ENCODE measurements at places on chromosomes 11 and 22.

- no peak for DNase-seq
Observed at GRCh38 chr11:8081591-8082250, 710 bp downstream of the TUB start.

DNA sequence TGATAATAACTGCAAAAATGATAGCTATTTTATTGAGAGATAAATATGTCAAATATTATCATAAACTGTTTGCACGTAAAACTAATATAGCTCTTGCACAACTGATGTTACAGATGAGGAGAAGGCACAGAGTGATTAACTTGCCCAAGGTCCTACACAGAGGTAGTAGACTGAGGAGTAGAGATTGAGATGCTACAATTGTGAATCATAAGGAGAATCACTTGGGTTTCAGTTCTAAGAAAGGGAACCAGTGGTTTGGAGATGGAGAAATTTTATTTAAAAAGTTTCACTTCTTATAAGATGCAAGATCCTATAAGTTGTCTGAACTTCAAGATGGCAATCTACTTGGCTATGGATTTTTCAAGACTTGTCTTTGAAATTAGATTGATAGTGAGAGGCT lies 224.8 kb upstream of the RAG2 start:
- no peak for DNase-seq

GRCh38 chr11:85626496-85626895 lies 648 bp downstream of the DLG2 start:
- DNase-seq: no peak

DNA sequence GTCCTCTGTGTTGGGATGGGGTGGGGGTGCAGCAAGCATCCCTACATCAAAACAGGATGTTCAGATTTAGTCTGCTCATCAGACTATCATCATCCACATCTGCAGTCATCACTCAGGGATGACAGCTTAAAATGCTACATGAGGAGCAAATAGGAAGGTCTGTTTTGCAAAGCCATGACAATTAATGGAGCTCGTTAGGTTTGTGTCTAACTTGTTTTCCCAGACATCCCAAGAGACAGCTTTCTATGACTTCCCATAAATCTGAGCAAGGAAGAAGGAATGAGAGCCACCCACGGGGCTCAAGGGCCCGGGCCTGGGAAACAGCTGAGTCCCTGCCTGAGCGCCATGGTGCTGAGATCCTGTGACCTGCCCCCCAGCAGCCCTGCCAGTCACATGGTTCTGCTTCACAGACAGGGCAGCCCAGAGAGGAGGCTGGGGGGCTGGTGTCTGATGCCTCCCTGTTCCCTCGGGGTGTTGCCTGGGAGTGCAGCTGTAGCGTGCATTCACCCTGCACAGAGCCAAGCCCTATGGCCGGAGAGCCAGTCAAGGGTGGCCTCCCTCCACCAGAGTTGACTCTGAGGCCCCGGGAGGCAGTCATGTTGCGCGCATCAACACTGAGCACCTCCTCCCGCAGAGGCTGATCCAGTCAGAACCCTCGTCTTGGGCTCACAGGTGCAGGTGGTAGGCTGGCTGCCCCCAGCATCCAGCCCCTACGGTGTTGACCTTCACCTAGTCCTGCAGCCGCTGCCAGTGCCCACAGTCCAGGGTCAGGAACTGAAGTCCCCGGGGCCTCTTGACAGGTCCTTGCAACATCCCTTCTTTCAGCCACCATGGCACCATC lies 12.1 kb downstream of the DERL3 start:
- no peak for DNase-seq

DNA sequence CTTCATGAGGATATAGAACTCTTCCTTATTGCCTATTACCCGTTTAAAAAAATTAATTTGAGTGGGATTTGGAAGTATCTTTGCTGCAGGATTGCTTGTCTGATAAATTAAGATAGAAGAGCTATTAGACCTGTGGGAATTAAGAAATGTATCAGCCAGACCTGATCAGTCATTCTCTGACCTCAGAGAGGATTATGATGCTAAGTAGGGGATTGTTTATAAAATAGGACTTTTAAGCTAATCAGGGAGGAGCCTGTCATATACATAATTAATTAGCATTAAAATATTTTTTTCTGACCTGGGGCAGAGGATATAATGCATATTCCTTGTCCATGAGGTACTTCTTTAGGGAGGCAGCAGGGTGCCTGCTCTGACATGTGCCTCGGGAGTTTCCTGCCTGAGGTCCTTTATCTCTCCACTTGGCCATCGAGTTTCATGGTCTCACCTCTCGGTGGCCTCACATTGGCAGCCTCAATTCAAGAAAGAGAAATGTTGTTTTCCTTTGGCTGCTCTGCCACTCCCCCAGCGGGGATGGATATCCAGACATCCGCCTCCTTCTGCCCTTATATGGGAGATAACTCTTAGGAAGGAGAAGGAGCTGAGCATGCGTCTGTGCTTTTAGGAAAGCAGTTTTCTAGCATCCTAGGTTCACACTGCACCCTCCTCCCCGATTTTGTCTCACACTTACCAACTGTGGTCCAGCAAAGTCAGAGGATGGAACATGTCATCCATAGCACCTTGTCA lies 41.1 kb downstream of the DIXDC1 start:
- no peak for DNase-seq

DNA sequence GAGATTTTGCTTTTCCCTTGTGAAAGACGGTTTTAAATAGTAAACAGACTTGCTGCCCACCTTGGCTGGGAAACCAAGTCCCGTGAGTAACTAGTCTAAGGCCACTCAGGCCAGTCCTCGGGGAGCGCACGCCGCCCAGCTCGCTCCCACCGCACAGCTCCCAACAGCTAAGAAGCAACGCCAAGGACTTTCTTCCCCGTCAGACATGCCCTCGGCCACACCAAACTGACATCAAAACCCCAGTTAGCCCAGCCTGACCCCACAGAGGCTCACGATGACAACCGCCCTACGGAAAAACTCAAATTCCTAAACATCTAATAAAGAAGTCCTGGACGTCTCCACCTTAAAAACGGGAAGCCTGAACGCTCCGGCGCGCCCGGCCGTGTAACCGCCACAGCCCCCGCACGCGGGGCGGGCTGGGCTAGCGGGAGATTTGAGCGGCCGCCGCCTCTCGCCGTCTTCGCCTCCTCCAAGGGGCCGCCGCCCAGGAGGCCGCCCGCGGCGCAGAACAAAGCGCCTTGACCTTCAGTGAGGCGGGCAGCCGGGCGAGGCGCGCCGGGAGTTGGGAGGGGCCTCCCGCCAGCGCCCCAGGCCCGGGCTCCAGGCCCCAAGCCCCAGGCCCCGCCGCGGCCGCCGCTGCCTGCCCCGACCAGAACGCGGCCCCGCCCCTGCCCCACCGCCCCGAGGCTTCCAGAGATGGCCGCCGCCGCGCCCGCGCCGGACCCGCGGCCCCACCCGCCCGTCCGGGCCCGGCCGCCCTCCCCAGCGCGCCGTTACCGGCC lies 486 bp downstream of the NAP1L4 start:
- no peak for DNase-seq

DNA sequence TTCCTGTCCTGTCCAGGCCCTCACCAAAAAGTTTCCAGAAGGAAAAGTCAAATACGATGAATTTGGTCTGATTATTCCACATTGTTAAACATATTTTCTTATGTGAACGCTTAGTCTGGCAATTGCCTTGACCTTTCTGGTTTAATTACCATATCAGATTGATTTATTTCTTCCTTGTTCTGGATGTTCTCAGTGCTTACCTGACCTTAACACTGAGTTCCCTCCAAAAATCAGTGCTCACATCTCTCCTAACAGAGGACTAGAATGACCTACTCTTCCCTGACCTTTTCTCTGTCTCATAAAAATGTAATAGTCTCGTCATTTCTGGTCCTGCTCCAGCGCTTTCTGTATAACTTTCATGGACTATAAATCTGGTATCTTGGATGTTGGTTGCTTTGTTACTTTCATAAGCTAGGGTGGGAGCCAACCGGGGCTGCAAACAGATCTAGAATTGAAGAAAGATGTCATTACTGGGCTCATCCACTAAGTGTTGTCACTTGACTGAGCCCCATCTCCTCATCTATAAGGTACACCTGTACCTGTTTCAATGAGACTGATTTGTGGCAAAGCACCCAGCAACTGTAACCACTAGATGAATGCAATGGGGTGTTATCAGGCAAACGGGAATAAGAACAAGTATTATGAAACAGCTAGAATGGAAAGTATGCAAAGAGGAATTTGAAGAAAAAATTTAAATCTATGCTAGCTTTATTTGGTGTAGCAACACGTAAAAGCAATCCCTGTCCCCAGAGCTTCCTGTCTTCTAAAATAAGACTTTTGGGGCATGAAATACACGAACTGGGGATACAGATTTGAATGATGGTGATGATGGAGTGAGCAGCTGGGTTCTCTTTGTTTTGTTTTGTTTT lies 2.4 kb downstream of the FADS2 start:
- no peak for DNase-seq

- DNase-seq: no peak
Observed at GRCh38 chr11:48083421-48083820, 103.1 kb downstream of the PTPRJ start.

- no peak for DNase-seq
Observed at GRCh38 chr22:30457981-30458380, 13.8 kb downstream of the SEC14L3 start.

- DNase-seq: no peak
Observed at GRCh38 chr11:57162179-57162898, 19.4 kb upstream of the LRRC55 start.

DNA sequence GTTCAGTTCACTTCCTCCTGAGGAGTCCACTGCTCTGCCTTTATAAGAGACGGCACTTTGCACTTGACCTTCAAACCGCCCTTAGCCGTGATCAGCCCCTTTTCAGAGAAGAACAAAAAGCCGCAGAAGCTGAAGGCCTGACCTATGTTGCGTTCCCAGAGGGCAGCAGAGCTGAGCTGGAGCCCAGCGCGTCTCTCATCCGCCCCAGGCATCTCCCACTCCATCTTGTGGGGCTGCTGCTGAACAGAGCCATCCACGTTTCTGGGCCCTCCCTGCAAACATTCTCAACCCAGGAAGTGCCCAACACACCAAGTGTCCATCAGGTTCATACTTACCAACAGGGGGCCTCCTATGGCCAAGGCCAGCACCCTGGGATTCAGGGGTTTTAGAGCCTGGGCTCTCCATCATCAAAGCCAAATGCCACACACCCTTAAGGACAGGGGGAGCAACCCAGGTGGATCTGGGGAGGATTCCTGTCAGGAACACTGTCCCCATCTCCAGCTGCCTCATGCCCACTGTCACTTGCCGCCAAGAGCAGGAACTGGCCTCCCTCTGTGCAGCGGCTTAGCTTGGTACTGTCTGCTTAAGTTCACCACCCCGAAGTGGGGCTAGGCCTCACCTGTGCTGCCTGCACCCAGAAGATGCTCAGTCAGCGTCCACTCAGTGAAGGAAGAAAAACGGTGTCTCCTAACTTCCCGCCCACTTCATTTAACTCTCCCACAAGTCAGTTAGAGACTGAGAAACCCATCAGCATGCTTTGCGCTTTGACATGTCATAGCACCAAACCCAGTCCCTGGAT lies 16.0 kb upstream of the EFCAB6 start:
- DNase-seq: no peak

GRCh38 chr11:77172666-77172982 lies 44.6 kb downstream of the MYO7A start:
- no peak for DNase-seq

GRCh38 chr11:122423273-122423672 lies 232.2 kb upstream of the UBASH3B start:
- DNase-seq: no peak

DNA sequence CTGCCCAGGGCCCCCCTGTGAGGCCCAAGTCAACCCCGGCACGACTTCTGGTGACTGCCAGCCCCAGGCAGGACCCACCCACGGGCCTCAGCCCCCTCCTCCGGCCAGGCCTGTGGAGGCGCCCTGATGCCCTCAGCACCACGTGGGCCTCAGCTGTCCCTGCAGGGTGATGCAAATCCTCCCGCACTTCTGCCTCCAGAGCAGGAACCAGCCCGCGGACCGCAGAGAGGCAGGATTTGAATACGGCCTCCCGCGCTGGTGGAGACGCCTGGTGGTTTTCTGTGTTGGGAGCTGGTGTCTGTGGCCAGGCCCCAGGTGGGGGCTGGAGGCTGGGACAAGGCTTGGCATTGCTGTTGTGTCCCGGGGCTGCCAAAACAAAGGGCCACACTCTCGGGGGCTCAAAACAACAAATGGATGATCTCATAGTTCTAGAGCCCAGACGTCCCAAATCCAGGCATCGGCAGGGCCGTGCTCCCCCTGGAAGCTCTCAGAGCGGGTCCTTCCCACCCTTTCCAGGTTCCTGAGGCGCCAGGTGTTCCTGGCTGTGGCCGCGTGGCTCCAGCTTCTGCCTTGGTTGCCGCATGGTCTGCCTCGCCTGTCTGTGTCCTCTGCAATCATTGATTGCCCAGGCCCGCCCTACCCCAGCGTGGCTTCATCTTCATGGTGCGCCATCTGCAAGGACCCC lies 19.4 kb downstream of the TRPM5 start:
- DNase-seq: no peak

DNA sequence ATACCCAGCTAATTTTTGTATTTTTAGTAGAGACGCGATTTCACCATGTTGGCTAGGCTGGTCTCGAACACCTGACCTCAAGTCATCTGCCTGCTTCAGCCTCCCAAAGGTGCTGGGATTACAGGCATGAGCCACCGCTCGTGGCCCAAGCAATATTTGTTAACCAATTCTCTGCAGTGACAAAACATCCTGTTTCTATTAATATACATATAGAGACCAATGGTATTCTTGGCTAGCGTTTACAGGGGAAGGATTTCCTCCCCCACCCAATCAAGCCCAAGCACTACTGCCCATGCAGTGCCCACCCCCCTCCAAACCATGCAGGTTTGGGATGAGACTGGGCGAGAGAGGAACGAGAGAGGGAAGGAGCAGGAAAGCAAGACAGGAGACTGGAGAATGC lies 53.1 kb downstream of the APOL3 start:
- DNase-seq: no peak

DNA sequence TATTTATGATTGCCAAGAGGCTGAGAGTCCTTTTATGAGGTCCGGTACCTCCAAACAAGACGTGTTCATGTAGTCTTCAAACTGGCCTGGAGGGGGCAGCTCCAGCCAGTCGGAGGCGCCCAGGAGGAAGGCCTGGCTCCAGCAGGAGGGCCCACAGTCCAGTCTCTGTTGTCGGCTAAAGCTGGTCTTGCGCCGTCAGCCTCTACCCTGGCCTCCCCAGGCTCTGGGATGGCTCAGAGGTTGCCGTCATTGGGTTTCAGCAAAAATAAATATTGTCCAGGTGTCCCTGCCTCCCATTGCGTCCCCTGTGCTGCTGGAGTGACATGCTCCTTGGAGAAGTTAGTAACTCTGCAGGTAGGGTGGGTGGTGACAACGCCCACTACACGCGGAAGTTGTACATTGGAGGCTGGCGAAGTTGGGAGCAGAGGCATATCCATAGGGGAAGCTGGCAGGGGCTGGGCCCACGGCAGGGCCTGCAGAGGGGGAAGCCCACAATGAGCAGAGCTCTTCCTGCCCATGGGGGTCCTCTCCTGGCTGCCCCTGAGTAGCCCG lies 1.0 kb upstream of the SLC25A1 start:
- peak; percentile 48 for DNase-seq

- DNase-seq: peak; percentile 92
Observed at GRCh38 chr11:118145285-118146227, 7.1 kb downstream of the SCN4B start.

DNA sequence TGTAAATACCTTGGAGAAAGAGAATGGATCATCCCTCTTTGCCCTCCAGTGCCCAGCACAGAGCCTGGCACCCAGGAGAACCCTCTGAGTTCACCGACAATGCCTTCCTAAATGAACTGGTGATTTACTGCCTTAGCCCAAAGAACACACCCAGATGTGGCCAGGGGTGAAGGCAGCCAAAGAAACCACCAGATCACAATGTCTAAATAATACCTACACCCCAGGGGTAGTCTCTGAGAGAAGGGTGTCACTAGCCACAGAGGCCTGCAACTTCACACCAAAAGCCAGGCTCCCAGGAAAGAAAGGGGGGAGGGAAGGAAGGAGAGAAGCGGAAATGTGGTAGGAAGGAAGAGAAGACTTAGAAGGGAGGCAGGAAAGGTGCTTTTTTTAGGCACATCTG lies 65.7 kb downstream of the RPL27A start:
- no peak for DNase-seq

All from stimulated activated CD4-positive, alpha-beta T cell treated with anti-CD3 and anti-CD28 coated beads, Interleukin-4, amount 100 ng/mL, for 24 hours (primary cell).